ENCODE measurements at places on chromosomes 1 and 21.

GRCh38 chr21:32233055-32233546 is 45.7 kb downstream of the MIS18A start:
- DNase-seq: no peak

DNA sequence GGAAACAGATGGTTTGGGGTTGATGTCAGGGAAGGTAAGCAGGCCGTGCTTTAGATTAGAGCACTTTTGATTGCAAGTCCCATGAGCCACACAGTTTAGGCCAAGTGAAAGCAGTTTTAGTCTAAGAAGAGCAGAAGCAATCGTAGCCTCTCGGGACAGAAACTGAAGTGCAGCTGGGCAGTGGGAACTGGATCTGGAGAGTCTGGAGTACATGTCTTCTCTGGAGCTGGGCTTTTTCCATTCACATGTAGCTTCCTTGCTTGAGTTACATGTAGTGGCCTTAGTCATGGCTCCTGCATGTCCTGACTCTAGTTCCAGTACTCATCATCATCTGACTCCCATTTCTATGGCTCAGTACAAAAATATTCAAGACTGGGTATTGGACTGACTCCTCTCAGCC is 16.7 kb downstream of the CAMTA1 start:
- DNase-seq: no peak

GRCh38 chr1:117758444-117759316 is 152.8 kb downstream of the TENT5C start:
- DNase-seq: peak; percentile 53

- DNase-seq: no peak
Measured at GRCh38 chr1:207670997-207671396, 26.1 kb downstream of the CR1L start.

- DNase-seq: no peak
Measured at GRCh38 chr1:36913016-36913415, 121.3 kb downstream of the GRIK3 start.

- no peak for DNase-seq
Measured at GRCh38 chr1:150875197-150876118, 941 bp downstream of the ARNT start.

DNA sequence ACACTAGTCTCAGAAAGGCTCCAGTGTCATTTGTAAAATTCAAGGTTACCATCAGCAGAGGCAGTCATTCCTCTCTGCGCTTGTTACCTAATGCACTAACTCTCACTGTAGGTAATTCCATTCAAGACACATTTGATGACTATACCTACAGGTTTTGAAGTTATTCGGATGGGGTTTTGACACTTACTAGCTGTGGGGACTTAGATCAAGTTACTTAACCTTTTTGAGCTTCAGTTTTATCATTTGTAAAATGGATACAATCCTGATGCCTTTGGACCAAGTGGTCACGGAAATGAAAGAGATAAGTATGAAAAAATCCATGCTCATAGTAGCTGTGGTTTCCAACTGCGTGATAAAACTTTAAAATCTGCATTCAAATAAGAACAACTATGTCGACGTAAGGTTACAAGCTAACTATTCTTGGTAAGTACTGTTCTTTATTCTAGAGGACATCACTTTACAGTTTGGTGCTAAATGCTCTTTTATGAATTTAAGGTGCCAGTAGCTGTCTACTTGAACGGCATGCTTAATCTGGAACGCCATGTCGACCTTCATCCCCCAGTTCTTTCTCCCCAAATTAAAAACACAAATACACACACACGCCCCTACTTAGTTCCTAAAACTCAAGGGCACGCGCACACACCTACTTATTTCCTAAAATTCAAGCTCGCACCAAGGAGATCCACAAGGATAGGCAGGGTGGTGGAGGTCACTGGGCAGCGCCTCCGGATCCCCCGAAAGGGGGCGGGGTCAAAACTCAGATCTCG is 550 bp upstream of the NFYC start:
- no peak for DNase-seq

- no peak for DNase-seq
Measured at GRCh38 chr1:150995896-150996295, 10.8 kb downstream of the MINDY1 start.

GRCh38 chr1:22204989-22205913 is 62.4 kb upstream of the WNT4 start:
- no peak for DNase-seq

- no peak for DNase-seq
Measured at GRCh38 chr1:233671286-233671685, 57.4 kb downstream of the KCNK1 start.

- DNase-seq: no peak
Measured at GRCh38 chr1:41887365-41887764, 31.4 kb downstream of the HIVEP3 start.

DNA sequence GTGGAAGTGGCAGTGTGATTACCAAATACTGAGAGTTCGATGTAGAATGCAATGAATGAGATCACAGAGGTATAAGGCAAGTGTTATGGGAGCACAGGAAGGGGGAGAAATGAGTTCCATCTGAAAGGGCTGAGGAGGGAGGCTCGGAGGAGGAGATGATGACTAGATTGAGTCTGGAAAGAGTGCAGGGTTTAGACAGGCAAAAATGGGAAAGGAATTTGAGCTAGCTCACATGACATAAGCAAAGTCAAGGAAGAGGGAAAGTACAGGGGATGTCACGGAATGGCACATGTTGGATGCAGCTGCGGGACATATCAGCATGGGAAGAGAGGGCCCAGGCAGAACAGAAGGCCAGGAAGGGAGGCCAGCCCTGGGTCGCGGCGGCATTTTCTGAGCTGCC is 132.7 kb downstream of the RUNX1 start:
- no peak for DNase-seq

- no peak for DNase-seq
Measured at GRCh38 chr1:22529901-22530621, 33.2 kb upstream of the EPHA8 start.

- no peak for DNase-seq
Measured at GRCh38 chr1:147913362-147913942, 10.9 kb downstream of the GJA8 start.

DNA sequence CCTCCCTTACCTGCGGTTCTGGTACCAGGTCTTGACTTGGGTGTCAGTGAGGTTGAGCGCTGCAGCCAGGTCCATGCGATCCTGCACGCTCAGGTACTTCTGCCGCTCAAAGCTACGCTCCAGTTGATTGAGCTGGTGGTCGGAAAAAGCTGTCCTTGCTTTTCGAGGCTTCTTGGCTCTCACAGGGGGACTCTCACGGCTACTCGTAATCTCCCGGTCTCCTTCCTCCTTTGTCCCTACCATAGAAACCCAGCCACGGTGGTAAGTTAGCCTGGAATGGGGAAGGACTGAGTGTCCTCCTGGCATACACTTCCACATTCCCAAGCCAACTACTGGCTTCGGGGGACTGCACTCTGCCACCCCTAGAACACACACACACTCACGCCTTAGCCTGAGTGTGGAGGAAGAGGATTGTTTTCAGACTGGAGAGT is 2.6 kb downstream of the BARHL2 start:
- no peak for DNase-seq

DNA sequence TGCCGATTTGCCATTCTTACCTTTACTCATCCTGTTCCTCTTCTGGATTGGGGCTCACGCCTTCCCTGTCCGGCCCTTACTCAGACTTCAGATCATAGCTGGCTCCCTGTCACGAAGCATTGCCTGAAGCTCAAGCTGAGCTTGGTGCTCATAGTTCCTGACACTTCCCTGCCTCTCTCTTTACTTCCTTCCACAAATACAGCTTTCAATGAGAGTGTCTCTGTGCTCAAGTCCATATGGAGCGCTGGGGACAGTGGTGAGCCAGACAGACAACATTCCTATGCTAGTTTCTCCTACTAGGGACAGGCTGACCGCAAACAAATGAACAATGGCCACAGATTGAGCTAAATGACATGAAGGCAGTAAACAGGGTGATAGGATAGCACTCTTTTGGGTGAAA is 38.1 kb downstream of the HHAT start:
- DNase-seq: no peak

DNA sequence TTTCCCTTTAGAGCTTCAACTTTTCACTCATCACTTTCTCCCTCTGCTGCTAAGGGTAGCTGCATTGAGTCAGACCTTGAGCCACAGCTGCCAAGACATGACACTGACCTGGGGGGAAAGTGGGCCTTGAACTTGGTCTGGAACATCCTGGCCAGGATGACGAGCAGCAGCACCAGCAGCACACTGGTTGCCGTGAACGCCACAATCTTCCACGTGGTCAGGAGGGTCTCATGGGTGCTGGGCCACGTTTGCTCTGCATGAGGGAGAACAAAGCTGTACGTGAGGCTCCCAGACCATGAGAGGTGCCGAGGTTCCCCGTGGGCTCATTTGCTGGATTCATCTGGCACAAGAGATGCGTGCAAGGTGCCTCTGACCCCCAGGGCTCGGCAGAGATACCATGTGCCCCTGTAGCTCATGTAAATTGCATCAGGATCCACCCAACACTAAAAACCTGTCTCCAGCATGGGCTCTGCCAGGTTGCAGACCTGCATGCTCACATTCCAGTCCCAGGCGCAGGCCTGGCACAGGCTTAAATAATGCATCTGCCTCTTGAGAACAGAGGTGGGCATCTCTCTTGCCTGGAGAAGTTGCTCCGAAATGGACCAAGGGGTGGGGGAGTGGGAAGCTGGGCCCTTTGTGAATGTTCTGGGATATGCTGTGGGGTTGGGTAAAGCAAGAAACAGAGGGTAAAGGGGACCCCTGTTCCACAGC is 84.6 kb upstream of the TLR5 start:
- DNase-seq: no peak

GRCh38 chr1:89762386-89762778 is 58.5 kb upstream of the LRRC8D start:
- peak; percentile 32 for DNase-seq

GRCh38 chr1:121516234-121516967 is 331.6 kb downstream of the SRGAP2C start:
- no peak for DNase-seq

DNA sequence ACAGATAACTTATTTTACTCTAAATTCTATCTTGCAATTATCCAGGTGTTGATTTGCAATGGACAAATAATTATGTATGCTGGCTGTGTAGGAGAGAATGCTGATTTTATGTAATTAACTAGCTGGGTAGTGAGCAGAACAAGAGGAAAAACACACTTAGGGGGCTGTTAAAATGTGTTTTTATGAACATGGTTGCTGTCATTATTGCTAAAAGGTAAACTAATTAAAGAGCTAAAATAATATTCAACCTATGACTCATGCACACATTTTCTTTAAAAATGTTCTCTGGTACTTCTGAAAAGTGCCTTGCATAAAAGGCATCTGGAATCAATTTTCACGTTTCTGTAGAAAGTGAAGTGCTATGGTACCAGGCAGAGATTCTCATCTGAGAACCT is 192.8 kb upstream of the C8B start:
- no peak for DNase-seq

GRCh38 chr1:50333595-50333974 is 89.7 kb downstream of the DMRTA2 start:
- DNase-seq: peak; percentile 21

DNA sequence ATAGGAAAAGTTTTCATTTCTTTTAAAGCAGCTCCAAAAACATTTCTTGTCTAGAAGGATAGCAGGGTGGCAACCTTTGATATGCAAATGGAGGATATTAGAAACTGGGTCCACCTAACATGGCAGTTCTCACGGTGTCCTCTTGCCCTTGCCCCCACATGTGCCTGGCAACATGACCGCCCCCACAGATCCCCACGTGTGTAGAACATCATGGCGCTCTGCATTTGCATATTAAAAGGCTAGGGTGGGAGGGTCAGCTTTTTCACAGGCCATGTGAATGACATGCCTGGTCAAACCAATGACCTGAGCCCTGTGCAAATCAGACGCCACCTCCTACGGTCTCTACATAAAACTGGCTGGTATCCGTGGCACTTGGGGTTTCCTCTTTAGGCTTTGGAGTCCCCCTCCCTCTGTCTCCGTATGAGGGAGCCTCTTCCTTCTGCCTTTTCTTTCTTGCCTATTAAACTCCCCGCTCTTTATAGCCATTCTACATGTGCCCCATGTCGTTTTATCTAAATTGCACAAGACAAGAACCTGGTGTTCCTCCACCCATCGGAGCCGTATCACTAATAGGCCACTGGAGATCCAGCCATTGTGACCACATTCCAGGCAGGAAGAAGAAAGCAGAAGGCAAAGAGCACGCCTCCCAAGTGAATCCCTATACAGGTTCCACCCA is 71.3 kb downstream of the WDR4 start:
- DNase-seq: no peak

DNA sequence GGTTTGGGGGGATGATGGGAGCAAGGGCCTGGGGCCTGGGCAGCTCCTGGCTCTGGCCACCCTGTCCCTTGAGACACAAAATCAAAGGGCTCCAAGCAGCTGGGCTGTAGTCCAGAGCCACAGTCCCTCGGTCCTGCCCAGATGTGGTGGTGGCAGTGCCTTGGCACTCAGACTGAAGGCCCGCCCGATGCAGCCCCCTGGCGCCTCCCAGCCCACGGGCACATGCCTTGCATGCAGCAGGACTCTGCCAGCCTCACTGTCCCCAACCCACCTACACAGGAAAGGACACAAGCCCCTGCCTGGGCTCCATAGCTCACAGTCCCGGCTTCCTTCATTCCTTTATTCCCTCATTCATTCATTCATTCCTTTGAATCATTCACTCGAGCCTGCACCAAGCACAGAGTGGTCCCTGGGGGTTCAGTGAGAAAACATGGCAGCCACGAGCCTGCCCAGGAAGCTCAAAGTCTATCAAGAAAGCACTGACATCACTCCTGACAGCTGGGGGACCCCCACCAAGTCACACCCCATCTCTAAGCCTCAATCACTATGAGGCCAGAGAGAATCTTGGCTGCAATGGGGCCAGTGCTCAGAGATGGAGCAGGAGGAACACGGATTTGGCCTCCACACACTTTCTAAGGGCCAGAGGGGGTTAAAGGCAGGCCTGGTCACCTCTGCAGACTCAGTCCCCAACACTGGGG is 5.8 kb downstream of the SDC3 start:
- DNase-seq: no peak

GRCh38 chr1:22121421-22121911 is 21.4 kb downstream of the WNT4 start:
- DNase-seq: peak; percentile 75

DNA sequence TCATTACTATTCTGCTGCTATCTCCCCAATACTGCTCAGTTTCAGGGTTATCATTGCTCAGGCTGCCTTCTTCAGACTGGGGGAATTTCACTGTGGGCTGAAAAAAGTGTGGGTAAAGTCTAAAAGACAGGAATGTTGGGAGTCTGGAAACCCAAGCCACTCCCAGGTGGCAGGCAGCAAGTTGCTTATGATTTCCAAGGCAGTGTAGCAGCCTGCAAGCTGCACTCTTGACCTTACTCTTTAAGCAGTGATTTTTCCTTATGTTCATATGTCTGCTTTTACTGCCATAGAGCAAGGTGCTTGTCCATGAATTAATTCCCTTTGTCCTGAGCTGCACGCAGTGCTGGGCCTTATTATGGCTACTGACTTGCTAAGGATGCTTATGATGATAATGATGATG is 53.1 kb downstream of the PHC2 start:
- no peak for DNase-seq

Data from NCI-H510A (cell line).